ENCODE measurements at places on chromosomes 11 and 22. TPM values are rescaled to one million over a fixed set of nuclear protein-coding genes. Genes with fewer than 3 reads are reported as not detected.

Gene MGAT3
- 0.13 TPM for total RNA-seq

Gene GGTLC2
- total RNA-seq, result not detected

Gene SLCO2B1
- not detected for total RNA-seq

Gene CLTCL1
- total RNA-seq, result 20.2 TPM

Gene NXPE2
- not detected for total RNA-seq

DNA sequence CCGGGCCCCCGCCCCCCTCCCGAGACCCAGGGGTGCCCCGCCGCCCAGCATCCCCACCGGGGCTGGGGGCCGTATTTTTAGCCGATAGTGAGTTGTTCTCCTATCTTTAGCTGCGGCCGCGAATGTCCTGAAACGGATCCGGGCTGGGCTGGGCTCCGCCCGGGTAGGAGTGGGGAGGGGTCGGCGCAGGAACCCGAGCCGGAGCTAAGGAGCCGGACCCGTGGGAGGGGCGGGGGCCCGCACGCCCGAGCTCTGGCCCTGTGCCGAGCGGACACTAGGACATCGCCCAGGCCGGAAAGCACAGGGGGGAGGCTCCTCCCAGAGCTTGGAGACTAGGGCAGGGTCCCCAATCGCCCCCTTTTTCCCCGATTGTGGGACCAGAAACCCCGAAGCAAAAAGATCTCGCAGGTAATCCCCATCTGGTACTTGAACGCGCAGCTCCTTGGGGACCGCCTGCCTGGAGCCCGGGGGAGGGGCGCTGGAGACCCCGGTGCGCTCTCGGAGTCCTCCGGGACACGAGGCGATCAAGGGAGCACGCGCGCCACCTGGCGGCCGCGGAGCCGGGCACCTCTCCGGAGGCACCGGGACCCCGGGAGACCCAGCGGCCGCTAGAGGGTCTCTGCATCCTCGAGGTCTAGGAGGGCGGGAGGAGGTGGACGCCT is 669 bp downstream of the CDC42EP2 start:
- DNase-seq, result no peak

- peak; percentile 77 for DNase-seq
Measured at GRCh38 chr22:40728731-40729189, 49.5 kb downstream of the MCHR1 start.

DNA sequence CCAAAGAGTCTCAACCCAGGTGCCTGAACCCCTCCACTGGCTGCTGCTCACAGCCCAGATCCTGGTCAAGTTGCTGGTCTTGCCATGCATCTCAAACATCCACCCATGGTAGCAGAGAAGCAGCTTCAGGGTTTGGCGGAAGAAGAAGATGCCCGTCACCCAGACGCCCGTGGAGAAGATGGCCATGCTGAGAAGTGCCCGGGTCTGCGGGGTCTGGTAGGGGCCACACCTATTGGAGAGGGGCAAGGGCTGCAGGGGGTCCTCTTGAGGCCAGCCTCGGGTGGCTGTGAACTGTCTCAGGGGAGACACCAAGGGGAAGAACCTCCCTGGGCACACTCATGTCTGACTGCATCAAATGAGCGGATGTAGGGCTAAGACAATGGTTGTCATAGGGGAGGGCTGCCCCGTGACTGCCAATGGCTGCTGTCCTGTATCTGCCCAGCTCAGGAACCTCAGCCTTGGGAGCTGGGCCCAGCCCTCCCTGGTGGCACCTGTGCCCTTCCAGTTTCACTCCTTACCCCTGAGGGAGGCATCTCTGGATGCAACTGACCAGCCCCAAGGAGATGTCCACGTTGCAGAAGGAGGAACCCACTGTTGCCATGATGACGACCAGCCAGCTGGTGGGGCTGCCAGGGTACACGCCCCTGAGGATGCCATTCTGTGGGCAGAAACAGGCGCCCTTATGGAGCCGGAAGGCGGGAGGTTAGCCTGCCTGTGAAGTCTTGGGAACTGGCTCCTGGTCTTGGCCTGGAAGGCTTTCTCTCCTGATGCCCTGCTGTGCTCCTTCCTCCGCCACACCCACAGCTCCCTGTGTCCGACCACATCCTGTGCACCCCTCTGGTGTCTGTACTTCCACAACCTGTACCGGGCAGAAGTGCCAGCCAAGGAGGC is 1.2 kb downstream of the CPT1B start:
- DNase-seq, result no peak

DNA sequence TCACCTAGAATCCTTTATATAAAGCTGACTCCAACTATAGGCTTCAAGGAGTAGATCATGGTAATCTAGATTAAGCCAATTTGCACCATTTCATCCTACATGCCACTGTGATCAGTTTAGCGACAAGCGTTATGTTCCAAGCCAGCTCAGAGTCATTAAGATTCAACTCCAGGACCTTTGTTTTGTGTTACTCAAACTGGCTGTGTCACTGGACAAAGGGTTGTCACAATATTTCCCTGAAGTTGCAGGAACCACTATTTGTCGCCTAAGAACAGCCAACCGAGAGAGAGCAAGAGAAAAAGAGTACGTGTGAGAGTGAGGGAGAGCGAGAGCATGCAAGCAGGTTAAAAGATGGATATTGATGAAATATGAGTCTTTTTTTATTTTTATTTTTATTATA is 104.8 kb downstream of the USP35 start:
- DNase-seq, result no peak

- DNase-seq, result no peak
Measured at GRCh38 chr11:70226967-70227366, 23.9 kb downstream of the FADD start.

DNA sequence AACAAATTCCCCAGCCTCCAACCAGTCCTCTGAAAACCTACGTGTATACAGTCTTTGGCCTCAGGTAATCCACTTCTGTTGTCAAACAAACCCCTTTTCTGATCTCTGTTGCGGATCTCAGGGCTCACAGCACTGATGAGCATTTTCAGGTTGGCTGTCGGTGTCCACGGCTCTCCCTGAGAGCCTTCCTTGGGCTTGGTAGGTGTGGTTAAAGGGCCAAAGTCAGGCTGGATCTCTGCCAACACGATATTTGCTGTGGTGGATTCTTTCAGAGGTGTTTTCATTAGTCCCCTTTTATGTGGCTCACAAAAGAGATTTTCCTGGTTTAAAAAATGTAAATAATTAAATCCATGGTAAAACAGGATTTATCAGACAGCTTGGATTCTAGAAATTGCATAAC is 2.9 kb downstream of the E2F8 start:
- no peak for DNase-seq

DNA sequence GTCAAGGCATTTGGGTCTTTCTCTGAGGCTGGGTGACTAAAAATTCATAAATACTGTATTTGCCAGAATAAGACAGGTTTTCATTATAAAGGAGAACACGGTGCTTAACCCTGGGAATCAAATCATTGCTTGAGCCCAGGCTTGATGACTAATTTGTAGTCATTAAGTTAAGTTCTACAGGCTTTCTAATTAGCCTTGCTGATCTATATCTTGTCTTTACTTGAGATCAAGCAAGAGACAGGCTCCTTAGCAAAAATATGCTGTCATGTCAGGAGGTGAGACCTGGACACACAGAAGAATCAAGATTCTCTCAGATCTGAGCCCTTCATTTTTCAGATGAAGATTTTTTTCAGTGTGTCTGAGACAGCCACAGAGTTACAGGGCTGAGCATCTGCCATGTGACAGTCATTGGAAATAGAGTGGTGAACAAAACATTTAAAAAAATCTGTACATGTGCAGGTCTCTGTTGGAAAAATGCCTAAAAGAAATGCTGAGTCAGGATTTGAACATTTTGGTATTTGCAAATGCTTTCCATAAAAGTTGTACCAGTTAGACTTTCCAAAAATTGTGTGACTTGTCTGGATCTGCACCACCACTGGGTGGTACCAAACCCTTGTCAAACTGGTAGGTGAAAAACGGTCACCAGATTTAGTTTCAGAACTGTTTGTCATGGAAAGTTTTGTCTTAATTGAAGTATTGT is 14.6 kb downstream of the ACAT1 start:
- DNase-seq, result no peak

DNA sequence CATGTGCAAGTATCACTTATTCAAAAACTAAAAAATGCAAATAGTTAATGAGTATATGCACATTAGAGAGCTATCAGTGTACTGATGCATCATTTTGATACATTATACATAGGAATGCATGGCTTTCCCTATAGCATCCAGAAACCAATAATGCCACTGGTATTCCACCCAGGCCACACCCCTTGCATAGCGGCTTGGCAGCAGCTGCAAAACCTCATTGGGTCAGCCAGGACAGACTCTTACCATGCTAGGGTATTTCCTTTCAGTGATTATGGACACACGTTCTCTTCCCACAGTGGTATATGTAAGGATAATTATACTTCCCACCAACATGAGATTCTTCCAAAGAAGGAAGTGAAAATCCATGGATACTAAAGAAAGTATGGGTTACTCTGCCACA is 145.9 kb upstream of the PITPNB start:
- DNase-seq, result no peak

DNA sequence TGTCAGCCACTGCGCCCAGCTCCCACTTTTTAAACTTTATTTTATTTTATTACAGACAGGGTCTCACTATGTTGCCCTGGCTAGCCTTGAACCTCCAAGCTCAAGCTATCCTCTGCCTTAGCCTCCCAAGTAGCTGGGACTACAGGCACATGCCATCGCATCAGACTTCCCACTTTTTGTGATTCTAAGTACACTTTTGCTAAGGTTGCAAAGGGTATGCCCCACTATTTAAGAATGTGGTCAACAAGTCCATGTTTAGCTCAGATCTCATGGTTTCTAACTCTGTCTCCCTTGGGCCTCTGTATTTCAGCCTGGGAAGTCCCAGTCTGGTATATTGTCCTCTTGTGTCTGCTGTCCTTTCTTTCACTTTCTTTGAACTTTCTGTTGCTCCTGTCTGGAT is 35.3 kb downstream of the EXPH5 start:
- no peak for DNase-seq

DNA sequence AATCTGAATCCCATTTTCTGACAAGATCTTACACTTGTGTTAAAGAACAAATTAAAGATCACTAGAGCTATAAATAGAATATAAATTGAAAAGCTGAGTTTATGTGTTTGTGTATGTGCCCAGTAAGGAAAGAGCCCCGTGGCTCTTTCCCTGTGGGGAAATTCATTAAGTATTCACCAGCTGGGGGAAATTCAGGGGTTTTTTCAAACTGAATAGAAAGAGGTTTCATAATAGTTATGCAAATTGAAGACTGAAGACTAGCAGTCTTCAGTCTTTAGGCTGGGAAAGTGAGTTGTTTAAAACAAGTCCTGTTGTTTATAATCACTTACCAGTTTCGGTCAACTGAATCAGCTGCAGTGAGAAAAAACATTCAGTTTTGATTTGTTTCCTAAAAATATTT is 11.3 kb upstream of the MS4A7 start:
- no peak for DNase-seq

GRCh38 chr11:12585861-12586260 is 88.4 kb upstream of the TEAD1 start:
- DNase-seq, result no peak

DNA sequence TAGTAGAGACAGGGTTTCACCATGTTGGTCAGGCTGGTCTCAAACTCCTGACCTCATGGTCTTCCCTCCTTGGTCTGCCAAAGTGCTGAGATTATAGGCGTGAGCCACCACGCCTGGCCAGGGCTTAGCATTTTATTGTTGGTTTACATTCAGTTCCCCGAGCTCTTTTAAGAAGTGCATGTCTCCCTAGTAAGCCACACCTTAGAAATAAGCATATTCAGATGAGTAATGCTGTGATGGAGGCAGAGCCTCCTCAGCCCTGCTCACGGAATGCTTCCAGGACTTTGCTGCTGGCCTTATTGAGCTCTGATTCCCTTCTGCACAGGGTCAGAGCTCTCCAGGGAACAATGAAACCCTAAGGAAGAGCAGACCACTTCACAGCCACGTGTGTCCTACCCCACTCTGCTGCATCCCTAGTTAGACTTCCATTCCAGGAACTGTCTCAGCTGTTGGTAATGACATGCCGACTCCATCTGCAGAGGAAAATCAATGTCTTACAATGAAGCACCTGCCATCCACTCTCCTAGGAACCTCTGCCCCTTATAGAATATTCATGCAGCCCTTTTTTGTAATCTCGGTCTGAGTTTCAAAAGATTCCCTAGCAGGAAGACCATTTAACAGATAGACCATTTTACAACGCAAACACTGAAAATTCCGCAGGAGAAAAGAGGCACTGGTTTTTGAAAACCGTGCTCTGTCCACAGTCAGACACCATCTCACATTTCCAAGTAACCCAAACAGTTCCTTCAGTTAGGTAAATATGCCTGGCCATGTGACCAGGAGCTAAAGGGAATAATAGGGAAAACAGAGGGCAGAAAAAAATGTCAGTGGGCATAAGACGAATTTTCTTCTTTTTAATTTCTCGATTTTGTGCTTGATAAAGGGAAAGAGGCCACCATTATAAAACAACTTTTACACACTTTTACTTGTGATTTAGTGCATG is 1.7 kb upstream of the JAM3 start:
- DNase-seq, result no peak

GRCh38 chr11:103656382-103656781 is 380.1 kb upstream of the DDI1 start:
- no peak for DNase-seq

DNA sequence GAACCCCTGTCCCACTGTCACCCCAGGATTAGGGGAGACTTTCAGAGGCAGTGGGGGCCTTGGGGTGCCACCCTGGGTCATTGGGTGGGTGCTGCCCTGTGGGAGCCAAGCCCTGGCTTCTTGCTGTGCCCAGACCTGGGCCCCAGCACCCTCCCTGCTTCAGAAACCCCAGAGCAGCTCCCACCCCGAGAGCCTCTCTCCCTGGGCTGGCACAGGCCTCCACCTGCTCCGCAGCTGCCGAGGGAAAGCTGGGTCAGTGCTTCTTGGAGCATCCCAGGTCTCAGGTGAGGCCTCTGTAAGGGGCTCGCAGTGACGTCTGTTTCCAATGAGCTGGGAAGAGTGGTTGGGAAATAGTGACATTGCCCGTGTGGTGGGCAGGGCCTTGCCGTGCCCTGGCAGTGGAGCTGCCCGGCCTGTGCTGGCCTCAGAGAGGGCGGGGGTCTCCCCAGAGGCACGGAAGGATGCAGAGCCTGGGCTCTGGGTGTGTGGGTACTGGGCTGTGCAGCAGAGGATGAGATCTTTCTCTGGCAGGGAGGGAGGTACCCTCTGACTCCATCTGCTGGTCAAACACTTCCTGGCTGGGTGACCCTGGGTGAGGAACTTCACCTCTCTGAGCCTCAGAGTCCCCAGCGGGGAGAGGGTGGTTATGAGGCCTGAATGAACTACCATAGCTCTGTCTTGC is 23.0 kb downstream of the C22orf23 start:
- DNase-seq, result no peak

DNA sequence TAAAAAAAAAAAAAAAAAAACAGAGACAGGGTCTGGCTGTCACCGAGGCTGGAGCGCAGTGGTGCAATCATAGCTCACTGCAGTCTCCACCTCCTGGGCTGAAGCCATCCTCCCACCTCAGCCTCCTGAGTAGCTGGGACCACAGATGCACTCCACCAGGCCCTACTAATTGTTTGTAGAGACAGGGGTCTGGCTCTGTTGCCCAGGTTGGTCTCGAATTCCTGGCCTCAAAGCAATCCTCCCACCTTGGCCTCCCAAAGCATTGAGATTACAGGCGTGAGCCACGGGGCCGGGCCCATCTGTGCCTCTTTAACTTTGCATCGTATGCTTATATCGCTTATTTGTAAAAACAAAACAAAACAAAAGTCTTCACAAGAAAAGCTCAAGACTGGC is 3.1 kb downstream of the CPT1A start:
- DNase-seq, result no peak

Measured in bronchial epithelial cell (primary cell).